AG09309 (cell line): ENCODE measurements at places on chromosomes 16 and 17.

GRCh38 chr17:57859601-57860413 lies 10.0 kb upstream of the MRPS23 start:
- no peak for DNase-seq

GRCh38 chr17:42251115-42251514 lies 25.1 kb downstream of the STAT5B start:
- no peak for DNase-seq

DNA sequence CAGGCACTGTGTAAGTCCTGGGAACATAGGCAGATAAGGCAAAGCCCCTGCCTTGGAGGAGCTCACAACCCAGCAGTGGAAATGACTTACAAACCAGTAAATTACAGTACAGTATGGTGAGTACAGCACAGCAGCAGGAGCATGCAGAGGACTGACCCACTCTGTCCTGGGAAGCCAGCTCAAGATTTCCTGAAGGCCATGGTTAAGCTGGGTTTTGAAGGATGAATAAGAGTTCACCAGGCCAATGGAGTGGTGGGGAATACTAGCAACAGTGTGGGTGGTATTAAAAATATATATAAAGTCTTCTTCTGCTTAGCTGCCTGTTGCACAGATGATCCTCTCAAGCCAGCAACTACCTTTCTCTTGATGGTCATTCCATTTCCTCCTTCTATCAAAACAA lies 3.0 kb upstream of the GAN start:
- DNase-seq: no peak

GRCh38 chr17:10105513-10106001 lies 92.8 kb downstream of the GAS7 start:
- no peak for DNase-seq

- no peak for DNase-seq
These were observed 1.3 kb upstream of the KRTAP4-9 start for GRCh38 chr17:41103896-41104295.

- DNase-seq: no peak
These were observed 30.4 kb upstream of the FOXK2 start for GRCh38 chr17:82489117-82489516.

DNA sequence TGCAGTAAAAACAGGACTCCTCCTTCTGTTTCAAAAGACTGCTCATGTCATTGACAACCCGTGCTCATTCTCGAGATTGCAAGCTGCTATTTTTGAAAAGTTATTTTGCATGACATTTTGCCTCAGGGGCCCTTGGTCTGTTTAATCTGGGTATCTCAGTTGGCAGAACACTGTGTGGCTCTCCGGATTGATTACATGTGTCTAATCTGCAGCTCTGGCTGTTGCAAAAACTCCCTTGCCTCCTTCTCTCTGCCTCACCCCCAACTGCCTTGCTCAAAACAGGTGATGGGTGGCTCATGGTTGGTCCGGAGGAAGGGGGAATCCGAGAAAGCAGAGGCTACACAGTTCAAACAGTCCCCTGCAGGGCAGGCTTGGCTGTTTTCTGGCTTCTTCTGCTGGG lies 25.3 kb downstream of the GINS3 start:
- no peak for DNase-seq
